NCI-H345 (cell line): ENCODE measurements at places on chromosomes 11 and 22.

DNA sequence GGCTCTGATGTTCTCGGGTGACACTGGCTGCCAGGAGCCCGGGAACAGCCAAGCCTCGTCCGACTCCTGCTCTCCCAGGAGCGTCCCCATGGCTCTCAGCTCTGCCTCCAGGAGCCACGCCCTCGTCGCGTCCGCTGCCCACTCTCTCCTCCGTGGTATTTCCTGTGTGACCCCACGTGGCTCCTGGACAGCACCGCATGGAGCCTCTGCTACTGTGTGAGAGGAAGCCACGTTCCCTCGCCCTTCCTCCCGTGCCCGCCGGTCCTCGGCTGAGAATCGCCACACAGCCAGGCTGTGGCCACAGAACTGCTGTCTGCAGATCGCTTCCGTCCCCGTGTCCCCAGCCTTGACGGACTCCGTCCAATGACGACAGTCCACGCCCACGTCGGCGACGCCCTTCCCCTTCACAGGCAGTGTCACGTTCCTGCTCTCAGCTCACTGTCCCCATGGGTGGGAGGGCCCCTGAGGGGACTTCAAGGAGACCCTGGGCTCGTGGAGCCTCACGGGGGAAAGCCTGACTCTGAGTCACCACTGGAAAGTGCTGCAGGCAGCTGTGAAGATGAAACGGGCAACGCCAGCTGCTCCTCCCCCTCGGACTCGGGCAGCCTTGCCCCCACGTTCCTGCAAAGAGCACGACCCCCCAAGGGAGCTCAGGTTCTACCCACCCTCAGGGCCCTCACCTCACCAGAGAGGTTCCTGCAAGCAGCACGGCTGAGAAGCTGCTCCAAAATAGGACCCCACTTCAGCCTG, 458.5 kb downstream of the BRD1 start:
- DNase-seq = peak; percentile 78

DNA sequence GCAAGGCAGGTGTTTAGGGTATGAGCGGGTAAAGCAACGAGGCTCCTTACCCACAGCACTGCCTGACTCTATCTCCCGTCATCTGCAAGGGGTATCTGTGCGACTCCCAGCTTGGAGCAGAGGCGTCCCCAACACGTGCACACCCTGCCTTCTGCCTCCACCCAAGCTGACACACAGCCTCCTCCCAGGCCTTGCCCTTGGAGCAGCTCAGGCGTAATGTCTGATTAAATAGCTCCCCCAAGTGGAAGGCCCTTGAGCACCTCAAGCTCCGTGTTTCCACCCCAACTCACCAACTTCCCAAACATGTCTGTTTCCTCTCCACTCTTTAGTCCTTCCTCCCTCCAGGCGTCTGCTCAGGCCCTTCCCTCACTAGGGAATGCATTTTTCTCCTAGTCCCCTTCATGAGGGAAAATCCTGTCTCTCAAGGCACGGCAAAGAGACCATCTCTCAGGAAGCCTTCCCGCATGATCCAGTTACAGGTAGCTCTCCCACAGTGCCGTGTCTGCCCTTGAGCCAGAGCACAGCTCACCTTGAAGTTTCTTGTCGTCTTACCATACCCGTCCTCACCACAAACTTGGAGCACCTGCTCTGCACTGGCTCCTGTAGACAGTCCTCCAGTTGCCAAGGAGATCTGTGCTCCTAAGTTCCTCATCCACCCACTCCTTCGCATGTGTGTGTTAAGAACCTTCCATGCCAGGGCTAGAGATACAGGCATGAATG, 15.8 kb downstream of the CYB5R2 start:
- DNase-seq = peak; percentile 53

GRCh38 chr11:66762088-66762487, 33.1 kb upstream of the SPTBN2 start:
- no peak for DNase-seq

DNA sequence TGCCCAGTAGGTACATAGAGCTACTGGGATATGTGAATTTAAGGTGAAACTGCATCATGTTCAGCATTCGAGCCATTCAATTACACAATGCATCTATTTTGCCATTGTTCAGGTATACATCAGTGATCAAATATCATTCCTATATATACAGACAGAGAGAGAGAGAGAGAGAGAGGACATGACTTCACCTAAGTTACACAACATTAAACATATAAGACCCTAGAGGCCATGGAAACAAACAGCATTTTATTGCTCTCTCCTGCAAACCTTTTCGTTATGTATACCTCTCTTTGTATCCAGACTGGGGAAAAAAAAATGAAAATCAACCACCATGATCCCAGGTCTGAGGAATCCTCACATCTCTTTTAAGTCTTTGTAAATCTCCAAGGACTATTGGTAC, 1829.1 kb downstream of the LRRC4C start:
- no peak for DNase-seq

- DNase-seq = no peak
These were observed 34.6 kb upstream of the GNAZ start for GRCh38 chr22:23035557-23036277.

DNA sequence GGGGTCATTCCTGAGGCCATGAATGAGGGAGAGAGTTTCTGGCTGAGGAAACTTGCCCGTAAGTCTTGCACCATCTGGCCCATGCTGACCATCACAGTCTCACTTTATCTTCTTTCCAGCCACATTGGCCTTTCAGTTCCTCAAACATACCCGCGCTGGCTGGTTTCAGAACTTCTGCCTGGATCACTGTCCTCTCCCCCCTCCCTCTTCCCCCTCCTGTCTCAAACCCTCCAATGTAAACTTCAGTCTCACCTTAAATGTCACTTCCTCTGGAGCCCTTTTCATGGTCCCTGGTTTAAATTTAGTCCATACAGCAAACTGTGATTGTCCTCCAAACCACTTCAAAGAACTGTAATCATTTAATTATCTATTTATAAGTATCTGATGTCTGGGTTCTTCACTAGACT, 3.7 kb upstream of the TMEM109 start:
- DNase-seq = no peak

DNA sequence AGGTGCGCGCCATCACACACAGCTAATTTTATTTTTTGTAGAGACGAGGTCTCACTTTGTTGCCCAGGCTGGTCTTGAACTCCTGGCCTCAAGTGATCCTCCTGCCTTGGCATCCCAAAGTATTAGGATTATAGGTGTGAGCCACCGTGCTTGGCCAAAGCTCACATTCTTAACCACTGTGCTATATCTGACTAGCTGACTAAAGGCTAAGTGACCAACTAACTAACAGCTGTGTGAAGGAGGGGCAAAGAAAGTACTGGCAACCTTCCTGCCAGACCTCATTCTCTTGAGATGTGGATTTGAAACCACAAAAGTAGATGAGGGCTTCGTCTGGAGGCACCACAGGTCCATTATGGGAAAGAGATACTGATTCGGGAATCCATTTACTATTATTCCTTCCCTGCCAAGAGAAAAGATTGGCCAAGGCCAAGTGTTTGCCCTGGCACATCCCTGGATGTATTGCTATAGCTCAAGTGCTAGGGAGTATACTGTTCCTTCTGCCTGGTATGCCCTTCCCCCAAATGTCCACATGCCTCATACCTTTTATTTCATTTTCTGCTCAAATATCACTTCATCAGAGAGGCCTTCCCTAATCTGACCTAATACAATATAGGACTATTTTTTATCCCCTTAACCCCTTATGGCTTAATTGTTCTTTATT, 52.7 kb upstream of the RRM1 start:
- DNase-seq = no peak

GRCh38 chr22:17634696-17635095, 3.9 kb upstream of the BCL2L13 start:
- DNase-seq = no peak

DNA sequence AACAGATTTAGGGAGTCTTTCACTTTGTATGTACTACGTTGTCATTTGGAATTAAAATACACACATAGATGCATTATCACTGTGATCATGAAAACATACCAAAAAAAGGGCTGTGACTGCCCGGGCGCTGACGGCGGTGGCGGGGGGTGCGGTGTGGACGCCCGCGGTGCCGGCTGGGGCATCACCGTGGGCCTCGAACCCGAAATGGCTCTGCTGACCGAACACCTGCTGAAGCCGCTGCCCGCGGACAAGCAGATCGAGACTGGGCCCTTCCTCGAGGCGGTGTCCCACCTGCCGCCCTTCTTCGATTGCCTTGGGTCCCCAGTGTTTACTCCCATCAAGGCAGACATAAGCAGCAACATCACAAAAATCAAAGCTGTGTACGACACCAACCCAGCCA, 16.2 kb downstream of the MRGPRX4 start:
- DNase-seq = no peak

DNA sequence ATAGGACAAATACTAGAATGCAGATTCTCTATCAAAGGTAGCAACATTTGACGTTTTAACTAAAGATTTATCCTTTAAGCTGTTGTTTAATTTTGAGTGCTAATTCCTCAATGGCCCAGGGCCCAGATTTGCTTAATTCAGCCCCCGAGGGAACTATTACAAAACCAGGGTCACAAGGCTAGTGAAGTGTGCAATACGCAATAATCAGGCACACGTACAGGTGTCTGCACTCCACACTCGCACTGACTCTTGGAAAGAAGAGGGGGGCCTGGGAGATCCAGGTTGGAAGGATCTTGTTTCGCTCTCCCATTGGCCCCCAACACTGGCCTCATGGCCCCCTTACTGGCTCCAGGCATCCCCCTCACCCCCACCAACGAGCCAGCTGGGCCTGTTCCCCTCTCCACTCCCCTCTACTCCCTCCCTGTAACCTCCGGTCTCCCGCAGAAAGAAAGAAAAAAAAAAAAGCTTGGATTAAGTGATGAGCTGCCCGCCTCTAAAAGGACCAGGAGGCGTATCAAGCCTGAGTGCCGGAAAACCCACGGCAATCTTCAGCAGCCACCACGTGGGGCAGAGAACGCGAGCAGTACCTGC, 2.2 kb upstream of the KIRREL3 start:
- DNase-seq = peak; percentile 60

DNA sequence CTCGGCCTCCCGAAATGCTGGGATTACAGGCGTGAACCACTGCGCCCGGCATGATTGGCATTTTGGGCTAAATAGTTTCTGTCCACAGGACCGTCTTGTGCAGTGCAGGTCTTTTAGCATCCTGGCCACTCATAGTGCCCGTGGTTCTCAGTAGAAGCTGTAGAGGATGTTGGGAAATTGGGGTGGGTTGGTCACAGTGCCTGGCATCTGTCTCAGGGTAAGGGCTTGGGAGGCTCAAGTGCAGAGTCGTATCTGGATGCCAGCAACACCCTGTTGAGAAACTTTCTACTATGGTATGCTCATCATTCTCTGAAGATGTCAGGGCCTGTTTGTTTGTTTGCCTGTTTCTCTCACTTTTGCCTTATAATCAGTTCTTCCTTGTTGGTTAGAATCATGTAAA, 21.9 kb downstream of the UBE2L3 start:
- DNase-seq = no peak

- no peak for DNase-seq
These were observed 198.4 kb downstream of the SBF2 start for GRCh38 chr11:10095412-10096208.

DNA sequence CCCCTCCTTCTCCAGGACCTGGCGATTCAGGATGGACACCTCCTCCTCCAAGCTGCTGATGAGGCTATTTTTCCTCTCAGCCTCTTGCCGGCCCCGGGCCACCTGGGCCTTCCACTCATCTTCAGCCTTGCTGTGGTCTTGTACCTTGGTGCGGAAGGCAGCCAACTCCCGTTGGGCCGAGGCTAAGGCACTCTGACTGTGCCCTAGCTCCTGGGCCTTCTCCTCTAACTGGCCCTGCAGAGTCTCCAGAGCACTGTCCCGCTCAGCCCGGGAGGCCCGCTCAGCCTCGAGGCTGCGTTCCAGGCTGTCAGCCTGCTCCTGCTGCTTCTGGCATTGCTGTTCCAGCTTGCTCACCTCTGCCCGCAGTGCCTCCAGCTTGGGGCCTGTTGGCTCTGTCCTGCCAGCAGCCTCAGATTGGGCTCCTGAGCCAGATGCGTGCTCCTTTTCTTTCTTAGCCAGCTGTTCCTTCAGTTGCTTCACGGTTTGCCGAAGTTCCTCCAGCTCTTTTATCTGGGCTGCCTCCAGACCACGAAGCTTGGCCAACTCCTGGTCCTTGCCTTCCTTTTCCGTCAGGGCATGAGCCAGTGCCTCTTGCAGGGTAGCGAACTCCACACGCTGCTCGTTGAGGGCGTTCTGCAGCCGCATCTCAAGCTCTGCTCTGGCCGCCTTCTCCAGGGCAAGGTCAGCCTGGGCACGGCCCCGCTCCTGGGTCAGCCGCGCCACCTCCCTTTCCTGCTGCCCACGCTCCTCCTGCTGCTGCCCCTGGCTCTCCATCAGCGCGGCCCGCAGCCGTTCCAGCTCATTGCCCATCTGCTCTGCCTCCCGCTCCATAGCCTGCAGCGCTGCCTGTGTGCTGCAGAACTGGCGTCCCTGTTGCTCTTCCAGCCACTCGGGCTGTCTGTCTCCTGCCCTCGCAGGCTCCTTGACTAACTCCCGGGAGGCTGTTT, 15.3 kb downstream of the IL18BP start:
- no peak for DNase-seq

GRCh38 chr22:46303347-46303965, 6.8 kb downstream of the GTSE1 start:
- no peak for DNase-seq

- no peak for DNase-seq
These were observed 43.8 kb downstream of the C11orf58 start for GRCh38 chr11:16781936-16782919.

DNA sequence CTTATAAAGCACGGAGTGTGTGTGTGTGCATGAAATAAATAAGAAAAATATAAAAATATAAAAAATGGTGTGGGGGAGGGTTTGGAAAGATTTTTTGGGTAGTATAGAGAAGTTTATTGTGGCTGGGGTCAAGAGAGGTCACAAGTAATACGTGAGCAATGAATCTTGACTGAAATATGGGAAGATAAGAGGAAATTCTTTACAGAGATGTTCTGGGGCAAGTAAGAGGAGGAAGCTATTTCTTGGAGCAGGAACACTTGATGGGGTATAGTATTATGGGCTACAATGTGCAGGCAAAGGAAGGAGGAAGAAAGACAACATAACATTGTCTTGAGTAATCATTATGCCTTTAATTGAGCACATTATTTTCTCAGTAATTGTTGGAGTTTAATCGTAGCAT, 2.1 kb downstream of the HBD start:
- DNase-seq = no peak

DNA sequence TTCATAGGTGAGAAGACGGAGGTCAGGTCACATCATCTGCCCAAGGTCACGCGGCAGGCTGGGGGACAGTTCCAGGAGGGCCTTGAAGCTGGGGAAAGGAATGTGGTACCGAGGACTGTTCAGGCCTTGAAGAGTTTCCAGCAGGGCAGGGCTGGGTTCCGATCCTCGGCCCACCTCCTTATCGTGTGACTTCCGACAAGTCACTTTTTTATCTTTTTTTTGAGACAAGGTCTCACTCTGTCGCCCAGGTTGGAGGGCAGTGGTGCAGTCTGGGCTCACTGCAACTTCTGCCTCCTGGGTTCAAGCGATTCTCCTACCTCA, 623 bp downstream of the NDUFS8 start:
- no peak for DNase-seq

DNA sequence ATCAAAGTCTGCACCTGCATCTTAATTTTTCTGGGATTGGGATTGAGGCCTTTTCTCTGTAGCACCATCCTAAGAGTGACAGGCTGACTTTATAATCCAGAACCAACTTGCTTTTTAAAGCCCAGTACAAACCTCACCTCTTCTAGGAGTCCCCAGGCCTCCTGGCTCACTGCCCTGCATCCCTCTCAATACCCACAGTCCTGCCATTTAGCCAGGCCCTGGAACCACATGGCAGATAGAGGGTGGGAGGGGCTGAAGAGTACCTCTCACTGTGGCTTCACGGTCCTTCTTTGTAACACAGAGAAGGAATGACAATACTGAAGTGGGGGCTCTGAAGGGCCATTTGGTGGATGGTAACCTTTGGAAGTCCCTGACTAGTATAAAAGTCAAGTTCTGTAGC, 63.5 kb upstream of the PHOX2A start:
- DNase-seq = peak; percentile 29
